ENCODE measurements at places on chromosomes 4 and X.

- DNase-seq = no peak
Measured at GRCh38 chr4:2793586-2794485, 951 bp downstream of the SH3BP2 start.

GRCh38 chr4:37982736-37983135 lies 22.5 kb downstream of the PTTG2 start:
- DNase-seq = no peak

GRCh38 chr4:66575008-66575696 lies 904.9 kb upstream of the EPHA5 start:
- no peak for DNase-seq

- DNase-seq = no peak
Measured at GRCh38 chr4:114512595-114513295, 85.9 kb upstream of the UGT8 start.

DNA sequence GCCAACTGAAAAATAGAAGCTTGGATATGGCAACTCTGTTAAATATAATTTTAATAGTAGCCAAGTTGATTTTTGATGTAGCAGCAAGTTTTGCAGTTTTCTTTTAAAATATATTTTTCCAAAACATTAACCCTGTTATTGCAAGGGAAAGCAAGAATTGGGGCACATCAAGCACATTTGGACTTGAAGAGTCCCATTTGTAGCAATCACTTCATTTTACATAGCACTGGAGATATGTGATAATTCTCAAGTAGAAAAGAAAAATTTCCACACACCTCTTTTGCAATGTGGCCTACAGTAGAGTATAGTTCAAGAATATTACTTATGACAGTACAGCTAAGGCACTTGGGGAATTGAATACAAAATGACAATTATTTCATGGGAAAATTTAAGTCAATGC lies 1.9 kb upstream of the PPP4R3C start:
- DNase-seq = no peak

DNA sequence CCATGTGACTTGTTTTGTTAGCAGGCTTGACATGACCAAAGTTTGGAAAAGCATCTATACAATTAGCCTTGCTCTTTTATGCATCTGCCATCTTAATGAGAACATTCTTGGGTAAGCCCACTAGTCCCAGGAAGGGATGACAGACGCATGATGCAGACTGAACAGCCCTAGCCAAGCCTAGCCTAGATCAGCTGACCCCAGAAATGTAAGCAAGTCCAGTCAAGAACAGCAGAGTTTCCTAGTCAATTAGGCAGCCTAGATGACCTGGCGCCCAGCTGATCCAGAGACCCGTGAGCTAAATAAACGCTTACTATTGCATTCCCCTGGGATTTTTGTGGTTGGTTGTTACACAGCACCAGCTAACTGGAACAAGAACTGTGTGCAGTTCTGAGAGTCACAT lies 457.9 kb downstream of the BCOR start:
- no peak for DNase-seq

All from forelimb muscle (tissue), 1 donor.